ENCODE measurements at places on chromosomes 13 and 19.

GRCh38 chr19:48405850-48406249 is 12.4 kb downstream of the GRIN2D start:
- no peak for DNase-seq

- peak; percentile 99 for DNase-seq
These were observed at the start of gene FAM98C for GRCh38 chr19:38402967-38403674. FAM98C (plus strand) TSS chr19:38403093; CDS start chr19:38403154, 61 bp downstream.

- peak; percentile 65 for DNase-seq
These were observed 184.9 kb downstream of the PTPRS start for GRCh38 chr19:5155586-5156210.

GRCh38 chr13:26604784-26605545 is 47.5 kb downstream of the WASF3 start:
- DNase-seq, result peak; percentile 73

GRCh38 chr19:56120371-56121179 is 520 bp downstream of the ZNF787 start:
- peak; percentile 48 for DNase-seq

DNA sequence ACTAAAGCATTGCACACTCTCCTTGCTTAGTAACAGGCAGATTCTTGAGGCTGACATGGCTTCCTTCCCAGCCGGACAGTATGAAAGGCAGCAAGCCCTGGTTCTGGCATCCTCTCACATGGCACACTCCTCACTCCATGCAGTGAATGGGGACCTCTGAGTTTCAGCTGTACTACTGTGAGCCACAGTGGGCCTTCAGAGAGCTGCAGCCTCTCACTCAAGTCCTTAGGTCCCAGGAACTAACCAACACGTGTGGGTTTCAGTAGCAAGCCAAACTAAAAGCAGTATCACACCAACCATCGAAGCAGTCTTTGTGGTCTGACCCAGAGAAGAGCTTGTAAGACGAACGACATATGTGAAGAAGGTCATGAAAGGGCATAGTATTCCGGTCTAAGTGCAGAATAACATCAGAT is 128.2 kb downstream of the TBC1D4 start:
- no peak for DNase-seq

DNA sequence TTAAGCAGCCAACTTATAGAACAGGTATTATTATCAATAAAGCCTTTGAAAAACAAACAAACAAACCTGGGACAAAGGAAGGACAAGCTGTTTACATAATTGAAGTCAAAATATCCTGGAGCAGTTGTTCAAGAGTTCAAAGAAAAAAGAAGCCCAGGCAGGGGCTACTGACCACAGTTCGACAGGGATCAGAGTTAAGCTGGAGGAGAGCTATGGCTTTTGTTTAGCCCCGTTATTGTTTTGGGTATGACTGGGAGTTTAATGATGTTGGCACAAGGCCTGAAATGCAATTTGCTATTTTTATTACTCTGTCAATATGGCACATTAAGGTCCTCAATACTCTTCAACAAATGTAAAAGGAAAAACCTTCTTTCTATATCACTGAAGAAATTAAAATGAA is 624.4 kb upstream of the KLHL1 start:
- DNase-seq, result no peak

- no peak for DNase-seq
These were observed 25.8 kb upstream of the TINCR start for GRCh38 chr19:5593343-5594255.

GRCh38 chr13:51782026-51782710 is 21.8 kb downstream of the DHRS12 start:
- no peak for DNase-seq

DNA sequence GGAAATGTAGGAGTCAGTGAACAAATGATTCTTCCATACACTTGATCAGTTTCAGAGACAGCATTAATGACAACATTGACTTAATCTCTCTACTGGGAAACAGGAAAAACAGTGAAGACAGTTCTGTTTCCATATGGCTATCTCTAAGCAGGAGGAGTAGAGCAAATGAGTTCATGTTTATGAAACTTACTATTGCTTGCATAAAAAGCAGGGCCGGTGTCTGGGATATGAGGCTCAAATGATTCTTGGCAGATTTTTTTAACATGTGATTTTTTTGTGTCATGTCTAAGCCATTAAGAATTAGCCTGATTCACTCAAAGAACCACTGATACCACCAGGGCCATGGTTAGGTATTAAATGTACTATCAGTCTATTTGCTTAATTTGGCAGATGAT is 141.9 kb downstream of the SLC7A1 start:
- no peak for DNase-seq

DNA sequence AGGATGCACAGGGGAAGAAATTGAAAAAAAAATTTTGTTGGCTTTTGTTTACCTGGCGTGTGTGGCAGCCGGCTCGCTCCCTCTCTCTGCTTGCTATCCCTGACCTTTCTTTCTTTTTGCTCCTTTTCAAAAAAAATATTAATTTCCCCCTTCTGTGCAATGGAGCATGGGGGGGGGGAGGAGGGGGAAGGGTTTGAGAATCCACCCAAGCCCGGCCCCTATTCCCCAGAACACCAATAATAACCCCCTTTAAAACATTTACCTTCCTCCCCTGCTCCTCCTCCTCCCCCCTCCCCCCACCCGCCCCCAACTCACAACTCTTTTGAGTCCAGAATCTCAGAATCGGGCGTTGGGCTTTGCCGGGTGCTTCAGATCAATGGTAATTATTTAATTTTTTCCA is 28.4 kb downstream of the NFIX start:
- DNase-seq, result no peak

GRCh38 chr13:36147330-36147729 is 16.1 kb upstream of the DCLK1 start:
- no peak for DNase-seq

- DNase-seq, result no peak
These were observed at the start of gene SIAH3 for GRCh38 chr13:45851171-45851921. SIAH3 (minus strand) TSS chr13:45851753; CDS start chr13:45851629, 124 bp downstream.

- no peak for DNase-seq
These were observed 14.2 kb upstream of the RASA3 start for GRCh38 chr13:114146629-114147028.
